ENCODE measurements at places on chromosomes 1 and 21. TPM values are rescaled to one million over a fixed set of nuclear protein-coding genes. Genes with fewer than 3 reads are reported as not detected.

DNA sequence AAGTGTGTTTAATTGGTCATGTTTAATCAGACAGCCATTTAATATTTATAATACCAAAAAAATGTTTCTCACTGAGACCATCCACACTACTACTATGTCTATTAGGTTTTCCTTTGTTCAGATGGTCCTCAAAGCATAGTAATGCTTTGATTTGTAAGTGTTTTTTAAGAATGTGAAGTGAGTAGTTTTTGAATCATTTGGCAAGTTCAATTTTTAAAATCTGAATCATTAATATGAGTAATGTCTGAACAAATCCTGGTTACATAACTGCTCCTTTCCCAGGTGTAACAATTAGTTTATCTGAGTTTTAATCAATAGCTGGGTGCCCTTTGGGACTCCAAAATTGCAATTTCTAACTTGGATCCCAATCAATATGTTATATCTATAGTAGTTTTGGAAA is 23.5 kb upstream of the RPL5 start:
- H3K27ac ChIP-seq = peak overlapping the region; percentile 4
- H3K4me1 ChIP-seq = peaks cover 14% of the 10 kb centered on the region
- H3K4me3 ChIP-seq = no peak overlapping the region
- no peaks in the 10 kb centered on the region for H3K27me3 ChIP-seq
- no peaks in the 10 kb centered on the region for H3K36me3 ChIP-seq

GRCh38 chr1:85816606-85817005 is 108.4 kb upstream of the ZNHIT6 start:
- no peaks in the 10 kb centered on the region for H3K36me3 ChIP-seq
- no peak overlapping the region for H3K4me3 ChIP-seq
- H3K4me1 ChIP-seq = peaks cover 36% of the 10 kb centered on the region
- no peak for DNase-seq
- no peak overlapping the region for H3K27ac ChIP-seq

GRCh38 chr1:211334986-211335385 is 8.4 kb downstream of the TRAF5 start:
- no peaks in the 10 kb centered on the region for H3K36me3 ChIP-seq
- H3K4me1 ChIP-seq = peaks cover 27% of the 10 kb centered on the region
- H3K27me3 ChIP-seq = no peaks in the 10 kb centered on the region
- no peak overlapping the region for H3K4me3 ChIP-seq
- peak; percentile 53 for DNase-seq

GRCh38 chr1:200786788-200787187 is 48.1 kb downstream of the CAMSAP2 start:
- peaks cover 17% of the 10 kb centered on the region for H3K36me3 ChIP-seq
- H3K27ac ChIP-seq = no peak overlapping the region
- H3K4me1 ChIP-seq = no peaks in the 10 kb centered on the region

- no peak overlapping the region for H3K27ac ChIP-seq
- no peak overlapping the region for H3K4me3 ChIP-seq
- no peaks in the 10 kb centered on the region for H3K27me3 ChIP-seq
- peak; percentile 39 for DNase-seq
- peaks cover 17% of the 10 kb centered on the region for H3K4me1 ChIP-seq
Measured at GRCh38 chr1:17214876-17215544, 10.1 kb downstream of the PADI1 start.

- no peaks in the 10 kb centered on the region for H3K36me3 ChIP-seq
- no peak overlapping the region for H3K27ac ChIP-seq
- DNase-seq = peak; percentile 14
- peak overlapping the region; percentile 74 for H3K4me3 ChIP-seq
Measured at GRCh38 chr1:25996966-25997827, 666 bp downstream of the PAFAH2 start.

- no peaks in the 10 kb centered on the region for H3K4me1 ChIP-seq
- no peak for DNase-seq
- no peak overlapping the region for H3K4me3 ChIP-seq
- H3K36me3 ChIP-seq = no peaks in the 10 kb centered on the region
- H3K27ac ChIP-seq = no peak overlapping the region
Measured at GRCh38 chr1:74579425-74579824, 67.0 kb upstream of the LRRC53 start.

GRCh38 chr1:209431813-209432442 is 151.6 kb upstream of the CAMK1G start:
- peak overlapping the region; percentile 88 for H3K4me3 ChIP-seq
- no peak for DNase-seq
- H3K27me3 ChIP-seq = no peaks in the 10 kb centered on the region
- peaks cover 67% of the 10 kb centered on the region for H3K4me1 ChIP-seq

The ESRRG gene
- 1.7 TPM for total RNA-seq

The CD244 gene
- total RNA-seq = not detected
